Motor neuron (in vitro differentiated cells): ENCODE measurements at places on chromosomes 16 and 17. TPM values are rescaled to one million over a fixed set of nuclear protein-coding genes. Genes with fewer than 3 reads are reported as not detected.

Gene TAC4
- total RNA-seq = not detected in 2 replicates

Gene CD300H
- 1.1 TPM in 1 of 2 replicates, not detected in the other for total RNA-seq

DNA sequence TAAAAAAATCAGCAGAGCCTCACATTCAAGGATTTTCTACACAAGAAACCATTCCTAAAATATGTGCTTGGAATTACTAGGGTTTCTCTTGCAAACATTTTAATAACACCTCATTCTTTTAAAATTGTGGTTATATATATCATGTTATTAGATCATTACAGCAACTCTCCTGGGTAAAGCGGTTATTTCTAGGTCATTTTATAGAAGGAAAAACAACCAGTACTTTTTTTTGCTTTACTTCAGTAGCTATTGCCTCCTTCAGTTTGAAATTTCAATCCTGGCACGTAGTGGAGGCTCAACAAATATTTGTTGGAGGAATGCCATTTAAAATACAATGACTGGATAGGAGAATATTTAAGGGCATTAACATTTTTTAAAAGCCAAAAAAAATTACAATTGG is 220.6 kb downstream of the CDRT15L2 start:
- no peak for ATAC-seq

- no peak for ATAC-seq
Observed at GRCh38 chr17:42591411-42591810, 13.9 kb upstream of the PSMC3IP start.

- no peak for ATAC-seq
Observed at GRCh38 chr16:58265480-58266052, 29.3 kb downstream of the PRSS54 start.

- no peak for ATAC-seq
Observed at GRCh38 chr17:394718-395095, 42.1 kb upstream of the RPH3AL start.

GRCh38 chr16:79257953-79258490 is 342.5 kb downstream of the MAF start:
- no peak for ATAC-seq
